Epithelial cell of esophagus (primary cell): ENCODE measurements at places on chromosomes 6 and 20.
A peak's percentile ranks its signal among the peaks of the same experiment; 100 is the strongest.

- DNase-seq: no peak
Observed at GRCh38 chr6:7033202-7033601, 74.6 kb upstream of the RREB1 start.

- no peak for DNase-seq
Observed at GRCh38 chr6:134740027-134740373, 209.9 kb downstream of the ALDH8A1 start.

GRCh38 chr6:106381223-106381622, 20.7 kb downstream of the CRYBG1 start:
- peak; percentile 68 for DNase-seq

- peak; percentile 78 for DNase-seq
Observed at GRCh38 chr6:98657764-98658163, 176.6 kb upstream of the POU3F2 start.

DNA sequence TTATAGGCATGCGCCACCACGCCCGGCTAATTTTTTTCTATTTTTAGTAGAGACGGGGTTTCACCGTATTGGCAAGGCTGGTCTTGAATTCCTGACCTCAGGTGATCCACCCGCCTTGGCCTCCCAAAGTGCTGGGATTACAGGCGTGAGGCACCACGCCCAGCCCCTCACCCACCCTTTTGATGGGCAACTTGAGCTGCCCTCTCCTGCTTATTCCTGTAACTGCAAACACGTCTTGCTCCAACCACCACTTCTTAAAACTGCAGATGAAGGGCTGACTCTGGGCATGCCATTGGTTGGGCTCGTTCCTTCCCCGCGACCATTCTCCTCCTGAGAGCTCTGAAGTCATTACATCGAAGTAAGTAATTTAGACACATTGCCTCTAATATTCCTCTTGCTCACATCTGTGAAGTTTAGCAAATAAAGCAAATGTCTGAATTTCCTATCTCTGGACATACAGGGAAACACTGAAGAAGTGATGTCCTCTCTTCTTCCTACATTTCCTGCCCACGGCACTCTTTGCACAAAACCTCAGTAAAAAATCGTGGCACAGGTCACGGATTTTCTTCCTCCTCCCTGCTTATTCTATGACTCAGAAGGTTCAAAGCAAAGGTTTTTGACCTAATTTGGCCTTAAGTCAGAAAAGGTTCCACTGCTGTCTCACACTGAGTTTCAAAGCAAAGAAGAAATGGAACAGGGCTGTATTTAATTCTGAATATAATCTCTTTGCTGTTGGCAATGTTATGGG, 117.5 kb downstream of the GMPR start:
- no peak for DNase-seq

DNA sequence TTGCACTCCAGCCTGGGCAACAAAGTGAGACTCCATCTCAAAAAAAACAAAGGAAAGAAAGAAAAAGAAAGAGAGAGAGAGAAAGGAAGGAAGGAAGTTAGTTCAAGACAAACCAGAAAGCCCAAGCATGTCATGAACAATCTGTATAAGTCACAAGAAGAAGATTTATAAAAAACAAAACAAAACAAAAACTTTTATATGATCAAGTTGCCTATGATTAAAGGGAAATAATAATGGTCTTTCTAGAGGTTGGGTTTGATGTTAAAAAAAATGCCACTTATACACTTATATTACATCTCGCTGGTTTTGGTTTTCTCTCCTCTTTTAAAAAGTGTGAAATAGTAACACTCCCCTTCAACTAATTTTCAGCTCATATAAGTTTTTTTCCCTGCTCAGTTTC, 146.2 kb upstream of the CARMIL1 start:
- DNase-seq: no peak

DNA sequence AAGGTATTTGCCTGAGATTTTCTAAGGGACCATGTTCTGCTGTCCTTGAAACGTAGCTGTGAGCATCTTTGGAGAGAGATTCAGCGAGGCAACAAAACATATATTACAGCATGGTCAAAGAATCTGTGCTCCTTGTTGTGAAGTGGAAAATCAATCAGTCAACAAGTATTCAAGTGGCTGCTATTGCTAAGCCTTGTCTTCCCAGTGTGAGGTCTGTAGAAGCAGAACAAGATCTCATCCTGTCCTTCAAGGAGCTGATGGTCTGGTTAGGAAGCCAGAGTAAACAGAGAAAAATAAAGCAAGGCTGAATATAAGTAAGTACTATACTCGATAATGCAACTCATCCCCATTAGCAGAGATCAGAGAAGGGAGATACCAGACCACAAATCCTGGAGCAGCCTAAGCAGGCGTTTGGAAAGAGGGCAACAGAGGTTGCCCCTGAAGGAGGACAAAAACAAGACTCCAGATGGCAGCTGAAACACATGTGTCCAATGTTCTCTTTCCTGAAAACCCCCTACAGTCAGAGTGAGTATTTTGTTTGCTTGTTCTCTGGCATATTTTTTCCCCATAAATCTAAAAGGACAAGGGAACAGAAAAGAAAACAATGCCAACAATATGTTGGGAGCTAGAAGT, 392.0 kb downstream of the SYNE1 start:
- no peak for DNase-seq
